ENCODE measurements at places on chromosomes 5 and 9.

GRCh38 chr9:112174965-112175795, at the start of gene SUSD1:
TSS of gene SUSD1 (minus strand) at chr9:112175297. CDS start at chr9:112175235, 62 bp downstream.
- DNase-seq: no peak

- no peak for DNase-seq
Observed at GRCh38 chr9:127362829-127363228, 34.1 kb upstream of the SLC2A8 start.

DNA sequence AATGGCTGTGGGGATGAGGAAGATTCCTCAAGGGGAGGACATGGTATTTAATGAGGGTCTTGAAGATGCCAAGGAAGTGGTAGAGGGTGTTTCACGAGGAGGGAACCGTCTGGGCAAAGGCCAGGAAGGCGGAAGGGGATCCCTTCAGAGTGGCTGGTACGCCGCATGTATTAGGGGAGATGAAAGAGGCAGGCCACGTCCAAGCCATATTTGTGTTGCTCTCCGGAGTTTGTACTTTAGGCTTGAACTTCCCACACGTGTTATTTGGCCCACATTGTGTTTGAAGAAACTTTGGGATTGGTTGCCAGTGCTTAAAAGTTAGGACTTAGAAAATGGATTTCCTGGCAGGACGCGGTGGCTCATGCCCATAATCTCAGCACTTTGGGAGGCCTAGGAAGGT, 1.2 kb downstream of the FXN start:
- DNase-seq: peak; percentile 5

DNA sequence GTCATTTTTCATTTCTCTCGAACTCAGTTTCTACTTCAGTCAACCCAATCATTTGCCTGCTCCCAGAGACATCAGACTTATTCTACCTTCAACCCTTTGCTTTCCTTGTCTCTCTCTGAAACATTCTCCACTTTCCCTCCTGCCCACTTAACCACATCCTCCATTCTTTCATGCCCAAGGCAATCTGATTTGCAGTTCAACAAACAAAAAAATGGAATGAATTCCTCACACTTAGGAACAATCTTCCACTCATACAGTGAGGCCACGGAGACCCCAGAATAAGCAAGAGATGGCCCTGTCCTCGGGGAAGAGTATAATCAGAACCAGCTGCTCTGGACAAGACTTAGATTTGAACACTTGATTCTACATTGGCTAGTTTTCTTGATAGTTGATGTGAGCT, 180.5 kb downstream of the RFK start:
- no peak for DNase-seq

- no peak for DNase-seq
Observed at GRCh38 chr9:18786196-18786595, 246.8 kb downstream of the SAXO1 start.

DNA sequence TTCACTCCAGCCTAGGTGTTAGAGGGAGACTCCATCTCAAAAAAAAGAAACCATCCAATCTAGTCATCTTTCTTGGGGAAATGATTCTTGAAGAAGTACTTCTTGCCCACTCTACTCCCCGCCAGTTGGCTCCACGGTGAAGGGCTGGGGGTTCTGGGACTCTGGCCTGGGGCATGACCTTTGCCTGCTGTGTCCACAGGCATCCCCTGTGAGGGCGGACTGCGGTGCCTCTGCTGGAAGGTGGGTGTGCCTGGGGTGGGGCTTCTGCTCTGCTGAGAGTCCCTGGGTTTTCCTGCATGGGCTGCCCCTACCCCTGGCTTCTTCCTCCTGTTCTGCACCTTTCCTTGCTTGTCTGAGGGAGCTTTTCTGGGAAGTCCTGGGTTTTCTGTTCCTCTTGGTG, 3.5 kb downstream of the TBC1D13 start:
- DNase-seq: no peak

- DNase-seq: no peak
Observed at GRCh38 chr5:134131165-134131564, 16.7 kb downstream of the TCF7 start.

GRCh38 chr5:92544596-92544995, 1036.4 kb downstream of the NR2F1-AS1 start:
- DNase-seq: peak; percentile 68

DNA sequence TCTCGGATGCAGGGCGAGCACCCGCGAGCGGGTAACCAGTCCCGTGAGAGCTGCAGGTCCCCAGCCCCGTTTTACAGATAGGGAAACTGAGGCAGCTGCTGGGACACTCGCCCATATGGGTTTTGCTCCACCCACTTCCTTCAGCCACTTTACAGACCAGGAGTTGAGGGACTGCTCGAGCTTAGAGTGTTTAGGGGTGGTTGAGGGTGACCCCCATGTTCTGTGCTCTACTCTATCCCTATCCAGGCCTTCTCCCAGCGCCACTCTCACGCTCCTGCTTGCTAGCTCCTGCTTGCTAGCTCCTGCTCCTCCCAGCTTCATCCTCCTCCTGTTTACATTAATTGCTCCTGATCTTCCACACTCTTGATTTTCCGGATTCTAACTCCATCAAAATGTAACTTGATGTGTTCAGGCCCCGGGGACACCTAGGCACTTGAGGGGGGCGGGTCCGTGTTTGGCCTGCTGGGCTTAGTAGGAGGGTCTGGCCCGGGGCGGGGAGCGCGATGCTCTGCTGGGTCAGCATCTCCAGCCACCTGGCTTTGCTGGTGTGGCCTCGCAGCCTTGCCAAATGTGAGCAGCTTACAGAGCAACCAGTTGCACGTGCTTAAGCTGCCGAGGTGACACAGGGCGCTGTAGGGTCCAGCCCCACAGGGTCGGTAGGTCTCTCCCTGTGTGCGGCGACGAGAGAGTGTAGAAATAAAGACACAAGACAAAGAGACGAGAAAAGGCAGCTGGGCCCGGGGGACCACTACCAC, 1.5 kb upstream of the PTGES2 start:
- no peak for DNase-seq

GRCh38 chr5:114152656-114153360, 209.1 kb upstream of the KCNN2 start:
- no peak for DNase-seq

DNA sequence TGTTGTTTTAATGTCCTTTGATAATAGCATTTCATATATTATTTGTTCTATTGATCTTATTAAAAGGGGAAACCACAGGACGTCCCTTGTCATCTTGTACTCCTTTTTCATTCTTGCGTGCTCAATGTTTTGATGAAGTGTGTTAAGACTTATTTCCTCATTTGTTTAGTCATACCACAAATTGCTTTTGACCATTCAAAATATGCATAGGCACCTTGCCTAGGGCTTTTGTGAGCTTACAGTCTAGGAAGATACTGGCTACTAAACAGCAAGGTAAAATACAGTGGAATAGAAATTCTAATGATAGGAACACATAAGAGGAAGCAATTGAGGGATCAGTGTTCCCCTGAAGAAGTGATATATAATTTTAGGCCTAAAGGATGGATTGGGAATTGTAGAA, 190.3 kb downstream of the WDR70 start:
- DNase-seq: no peak

DNA sequence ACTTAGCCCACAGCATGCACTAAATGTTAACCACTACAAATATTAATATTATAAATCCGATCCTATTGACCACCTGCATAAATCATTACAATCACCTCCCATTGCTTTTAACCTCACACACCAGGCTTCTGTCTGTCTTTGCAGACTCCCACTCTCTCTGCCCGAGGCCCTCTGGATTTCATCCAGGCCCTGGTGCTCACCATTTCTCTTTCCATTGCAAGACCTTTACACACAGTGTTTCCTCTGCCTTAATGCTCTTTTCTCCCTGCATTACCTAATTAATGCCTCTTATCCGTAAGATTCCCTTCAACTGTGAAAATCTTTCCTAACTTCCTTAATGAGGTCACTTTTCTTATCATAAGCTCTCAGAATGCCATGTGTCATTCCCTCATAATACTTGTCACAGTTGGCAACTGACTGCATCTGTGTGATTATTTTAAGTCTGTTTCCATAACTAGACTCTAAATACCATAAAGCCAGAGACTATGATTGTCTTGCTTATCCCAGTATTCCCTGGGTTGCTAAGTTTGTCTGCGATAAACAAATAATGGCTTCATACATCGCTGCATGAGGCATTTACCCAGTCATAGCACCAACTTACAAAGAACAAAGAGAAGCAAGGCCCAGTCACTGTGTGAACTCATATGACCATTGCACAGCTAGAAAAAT, 155.1 kb downstream of the CCDC192 start:
- no peak for DNase-seq

- no peak for DNase-seq
Observed at GRCh38 chr9:95315108-95315746, 2.3 kb downstream of the FANCC start.

- no peak for DNase-seq
Observed at GRCh38 chr5:110702300-110702699, 24.2 kb downstream of the TMEM232 start.

DNA sequence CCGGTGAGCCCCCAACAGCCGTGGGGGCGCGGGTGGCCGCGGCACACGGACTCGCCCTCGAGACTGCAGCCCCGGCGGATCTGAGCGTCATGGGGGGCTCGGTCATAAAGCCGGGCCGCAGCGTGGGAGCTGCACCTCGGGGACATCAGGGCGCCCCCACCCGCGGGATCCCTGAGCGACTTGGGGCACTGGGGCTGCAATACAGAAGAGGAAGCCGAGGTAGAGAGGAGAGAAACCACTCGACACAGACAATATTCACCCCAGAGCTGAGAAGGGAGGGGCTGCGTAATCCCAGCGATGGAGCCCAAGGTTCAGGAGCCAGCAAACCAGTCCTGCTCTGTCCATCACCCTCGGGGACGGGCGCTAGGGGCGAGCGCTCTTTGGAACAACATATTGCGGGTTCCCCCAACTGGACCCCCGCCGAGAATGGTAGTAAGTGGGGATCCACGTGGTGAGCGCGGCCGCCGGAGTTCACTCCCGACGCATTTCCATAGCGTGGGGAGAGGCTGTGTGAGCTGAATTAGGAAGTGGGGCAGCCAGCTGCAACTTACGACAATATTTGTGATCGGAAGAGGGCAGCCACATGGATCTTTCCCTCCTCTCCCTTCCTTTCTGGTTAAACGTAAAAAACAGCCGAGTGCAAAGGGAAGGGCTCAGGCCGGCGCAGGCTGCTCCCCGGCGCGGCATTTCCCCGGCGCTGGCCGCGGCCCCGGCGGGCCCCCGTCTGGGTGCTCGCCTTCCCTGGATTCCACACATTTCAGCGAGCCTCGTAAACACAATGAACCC, 9.9 kb downstream of the PTCH1 start:
- DNase-seq: peak; percentile 55

- peak; percentile 49 for DNase-seq
Observed at GRCh38 chr5:164345173-164345849, 839.9 kb downstream of the MAT2B start.

DNA sequence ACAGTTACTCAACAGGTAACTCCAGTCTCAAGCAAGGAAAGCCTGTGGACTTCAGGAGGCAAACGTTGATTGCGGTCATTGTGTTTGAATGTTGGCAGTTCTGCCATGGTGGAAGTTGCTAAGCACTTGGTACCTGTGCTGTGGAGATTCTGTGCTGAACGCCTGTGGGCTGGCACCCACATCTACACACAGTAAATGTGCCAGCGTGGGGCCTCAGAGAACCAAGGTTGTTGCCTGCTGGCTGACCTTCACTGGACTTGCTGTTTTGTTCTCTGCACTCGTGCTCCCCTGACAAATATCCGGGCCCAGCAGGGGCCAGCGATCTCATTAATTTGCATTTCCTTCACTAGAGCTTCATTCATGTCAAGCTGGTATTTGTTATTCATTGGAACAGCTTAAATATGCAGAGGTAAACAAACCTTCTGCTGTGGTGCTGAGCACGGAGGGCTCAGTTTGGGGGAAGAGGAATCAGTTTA, 141.8 kb downstream of the PRKACG start:
- DNase-seq: no peak

DNA sequence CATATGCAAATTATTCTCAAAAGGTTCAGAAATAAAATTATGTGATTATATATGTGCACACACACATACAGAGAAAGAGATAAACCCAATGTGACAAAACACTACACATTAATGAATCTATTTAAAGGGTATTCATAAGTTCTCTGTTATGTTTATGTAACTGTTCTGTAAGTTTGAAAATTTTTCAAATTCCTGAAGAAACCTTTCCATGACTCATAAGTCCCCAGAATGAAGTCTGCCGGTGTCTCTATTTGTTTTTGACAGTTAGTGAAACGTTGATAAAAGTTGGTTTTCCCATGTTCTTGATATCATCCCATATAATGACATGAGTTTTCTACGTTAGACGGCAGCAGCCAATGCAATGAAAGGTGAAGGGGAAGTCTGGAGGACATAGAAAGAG, 199.5 kb upstream of the PUM3 start:
- no peak for DNase-seq

GRCh38 chr5:173888473-173889131, 453 bp downstream of the CPEB4 start:
- peak; percentile 34 for DNase-seq

GRCh38 chr5:130324953-130325671, 420.8 kb downstream of the CHSY3 start:
- no peak for DNase-seq

- DNase-seq: no peak
Observed at GRCh38 chr5:172545291-172545801, 91.0 kb upstream of the SH3PXD2B start.

DNA sequence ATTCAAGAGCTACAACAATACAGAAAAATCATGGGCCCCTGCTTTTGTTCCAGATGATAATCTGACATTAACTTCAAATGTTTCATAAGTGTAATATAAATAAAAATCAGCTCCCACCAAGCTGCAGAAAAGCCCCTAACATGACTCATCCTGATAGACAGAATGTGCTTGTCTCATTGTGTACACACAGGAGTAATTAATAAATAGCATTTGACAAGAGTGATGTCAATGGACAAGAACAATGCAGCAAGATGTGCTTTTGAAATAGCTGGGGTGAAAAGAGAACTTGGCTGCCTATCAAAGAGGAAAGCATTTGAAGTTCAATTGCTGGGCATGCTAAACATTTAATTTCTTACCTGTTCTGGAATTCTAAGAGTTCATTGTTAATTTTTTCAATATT, 79.2 kb downstream of the DNAH5 start:
- no peak for DNase-seq

GRCh38 chr5:57119031-57119430, 54.8 kb upstream of the GPBP1 start:
- no peak for DNase-seq

DNA sequence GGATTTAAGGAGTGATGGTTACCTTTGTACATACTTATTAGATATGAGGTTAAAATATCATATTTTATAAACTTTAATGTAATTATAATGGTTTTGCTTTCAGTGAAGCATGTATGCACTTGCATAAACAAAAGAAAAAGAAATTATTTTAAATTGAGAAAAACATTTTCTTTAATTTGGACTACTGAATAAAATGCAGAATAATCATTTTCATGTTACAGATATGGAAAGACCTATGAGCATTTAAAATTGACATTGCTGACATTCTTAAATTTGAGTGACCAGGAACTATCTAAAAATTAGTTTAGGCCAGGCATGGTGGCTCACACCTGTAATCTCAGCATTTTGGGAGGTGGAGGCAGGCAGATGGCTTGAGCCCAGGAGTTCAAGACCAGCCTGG, 49.2 kb downstream of the LIX1 start:
- no peak for DNase-seq

GRCh38 chr5:57429513-57430120, 53.0 kb downstream of the ACTBL2 start:
- DNase-seq: no peak

GRCh38 chr5:168681556-168682183, 102.5 kb upstream of the PANK3 start:
- peak; percentile 80 for DNase-seq

All from fibroblast of mammary gland (primary cell).